ENCODE measurements at places on chromosomes 16 and 17.

- no peak for DNase-seq
These were observed 2.9 kb downstream of the PPM1D start for GRCh38 chr17:60602871-60603270.

GRCh38 chr17:48426761-48427500, 3.1 kb downstream of the SKAP1 start:
- no peak for DNase-seq

GRCh38 chr16:6977291-6977690, 355.4 kb upstream of the RBFOX1 start:
- DNase-seq: no peak

- DNase-seq: no peak
These were observed 106.6 kb downstream of the MAF start for GRCh38 chr16:79493911-79494310.

DNA sequence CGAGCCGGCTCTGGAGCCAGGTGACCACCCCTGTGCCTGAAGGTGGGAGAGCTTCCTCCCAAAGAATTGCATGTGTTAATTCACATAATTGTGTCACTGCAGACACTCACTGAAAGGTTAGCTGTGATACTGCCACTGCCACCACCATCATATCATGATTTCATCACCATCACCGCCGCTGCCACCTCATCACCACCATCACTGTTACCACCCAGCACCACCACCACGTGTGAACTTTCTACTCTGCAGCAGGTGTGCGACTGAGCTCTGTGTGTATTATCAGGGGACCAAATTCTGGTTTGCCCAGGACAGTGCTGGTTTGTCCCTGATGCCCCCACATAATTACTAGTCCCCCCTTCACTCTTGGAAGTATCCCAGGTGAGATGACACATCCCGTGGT, 15.2 kb downstream of the BCAR1 start:
- no peak for DNase-seq

DNA sequence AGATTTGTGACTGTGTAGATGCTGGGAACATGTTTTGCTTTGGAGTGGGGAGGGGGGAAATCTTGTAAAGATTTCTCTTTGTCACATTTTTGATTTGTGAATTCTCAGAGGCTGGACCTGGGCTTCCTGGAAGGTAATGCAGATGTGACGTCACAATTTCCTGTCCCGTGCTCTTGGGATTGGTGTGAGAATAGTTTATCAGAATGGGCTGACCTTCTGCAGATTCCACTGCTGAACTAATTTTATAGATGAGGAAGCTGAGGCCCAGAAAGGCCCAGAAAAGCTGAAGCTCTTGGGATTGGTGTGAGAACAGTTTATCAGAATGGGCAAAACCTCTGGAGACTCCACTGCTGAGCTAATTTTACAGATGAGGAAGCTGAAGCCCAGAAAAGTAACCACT, 34.0 kb downstream of the HS3ST3B1 start:
- no peak for DNase-seq

GRCh38 chr16:81900456-81900855, 110.8 kb downstream of the SDR42E1 start:
- no peak for DNase-seq

DNA sequence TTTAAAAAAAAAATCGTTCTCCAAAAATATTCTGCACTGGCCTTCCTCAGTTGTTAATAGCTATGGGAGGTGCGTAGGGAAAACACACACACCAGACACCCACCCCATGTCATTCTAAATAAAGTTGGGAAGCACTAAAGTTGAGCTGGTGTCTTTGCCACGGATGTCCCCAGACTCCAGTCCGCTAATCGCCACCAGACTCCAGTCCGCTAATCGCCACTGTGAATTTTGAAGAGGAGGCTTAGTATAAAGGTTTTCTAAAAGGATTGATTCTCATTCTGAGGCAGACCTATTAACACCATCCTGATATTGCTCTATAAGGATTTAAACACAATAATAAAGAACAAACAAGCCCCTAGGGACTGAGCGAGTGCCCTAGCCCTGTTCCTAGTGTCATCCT, 22.7 kb upstream of the CPSF4L start:
- DNase-seq: no peak

- DNase-seq: no peak
These were observed 8.6 kb upstream of the CCL2 start for GRCh38 chr17:34246446-34246845.

DNA sequence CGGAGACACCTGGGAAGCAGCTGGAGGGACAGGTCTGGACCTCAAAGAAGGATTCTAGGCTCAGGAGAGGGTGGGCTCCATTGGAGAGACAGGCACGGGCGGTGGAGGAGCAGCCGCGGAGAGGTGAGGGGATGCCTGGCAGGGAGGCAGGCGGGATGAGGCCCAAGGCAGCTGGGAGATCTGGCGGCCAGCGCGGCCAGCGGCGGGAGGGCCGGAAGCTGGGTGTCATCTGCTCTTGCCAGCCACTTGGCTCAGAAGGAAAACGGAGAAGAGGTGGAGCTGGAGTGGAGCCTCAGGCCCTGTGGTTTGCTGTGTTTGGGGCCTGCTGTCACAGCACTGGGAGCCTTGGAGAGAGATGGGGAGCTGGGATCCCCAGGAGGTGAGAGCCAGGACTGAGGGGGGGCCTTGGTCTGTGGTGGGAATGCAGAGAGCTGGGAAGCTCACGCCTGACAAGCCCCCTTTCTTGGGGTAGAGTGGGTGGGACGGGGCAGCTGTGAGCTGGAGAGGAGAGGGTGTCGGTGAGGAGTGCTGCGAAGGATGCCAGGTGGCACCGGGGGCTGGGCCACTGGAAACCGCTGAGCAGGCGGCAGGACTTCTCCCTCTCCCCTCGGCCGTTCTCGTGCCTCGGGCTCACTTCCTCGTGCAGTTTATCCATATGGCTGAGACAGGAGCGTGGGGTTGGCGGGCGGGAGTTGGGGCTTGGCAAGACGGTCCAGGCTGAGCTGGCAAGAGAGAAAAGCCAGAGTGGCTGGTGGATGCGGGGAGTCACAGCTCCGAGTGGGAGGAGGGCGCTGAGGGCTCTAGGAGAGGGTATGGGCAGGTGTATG, 8.0 kb downstream of the TBC1D24 start:
- no peak for DNase-seq

DNA sequence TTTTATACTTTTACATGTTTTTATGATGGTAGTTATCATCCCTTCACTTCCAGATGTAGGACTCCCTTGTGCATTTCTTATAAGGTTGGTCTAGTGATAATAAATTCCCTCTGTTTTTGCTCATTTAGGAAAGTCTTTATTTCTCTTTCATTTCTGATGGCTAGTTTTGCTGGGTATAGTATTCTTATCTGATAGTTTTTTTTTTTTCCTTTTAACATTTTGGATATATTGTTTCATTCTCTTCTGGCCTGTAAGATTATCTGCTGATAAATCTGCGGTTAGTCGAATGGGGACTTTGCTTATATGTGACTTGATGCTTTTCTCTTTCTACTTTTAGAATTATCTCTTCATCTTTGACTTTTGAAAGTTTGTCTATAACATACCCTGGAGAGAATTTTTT, 153.1 kb upstream of the MPHOSPH6 start:
- DNase-seq: no peak

All from memory B cell (primary cell).